ENCODE measurements at places on chromosomes 6 and 20.

DNA sequence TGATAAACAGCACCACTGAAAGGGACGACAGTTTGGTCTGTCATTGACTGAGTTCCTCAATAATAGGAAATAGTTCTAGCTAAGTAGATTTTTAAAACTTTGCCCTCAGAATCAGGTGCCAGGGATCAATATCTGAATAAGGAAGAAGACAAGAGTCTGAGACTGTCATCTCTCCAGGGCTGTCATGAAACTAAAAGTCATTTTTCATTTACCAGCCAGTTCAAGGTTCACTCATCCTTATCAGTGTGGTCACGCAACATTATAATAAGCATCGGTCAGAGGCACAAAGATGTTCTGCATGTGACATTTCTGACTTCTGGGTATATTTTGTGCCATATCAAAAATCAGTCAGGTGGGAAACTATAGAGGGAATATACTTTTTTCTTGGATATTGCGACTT, 52.5 kb upstream of the E2F3 start:
- no peak for DNase-seq

DNA sequence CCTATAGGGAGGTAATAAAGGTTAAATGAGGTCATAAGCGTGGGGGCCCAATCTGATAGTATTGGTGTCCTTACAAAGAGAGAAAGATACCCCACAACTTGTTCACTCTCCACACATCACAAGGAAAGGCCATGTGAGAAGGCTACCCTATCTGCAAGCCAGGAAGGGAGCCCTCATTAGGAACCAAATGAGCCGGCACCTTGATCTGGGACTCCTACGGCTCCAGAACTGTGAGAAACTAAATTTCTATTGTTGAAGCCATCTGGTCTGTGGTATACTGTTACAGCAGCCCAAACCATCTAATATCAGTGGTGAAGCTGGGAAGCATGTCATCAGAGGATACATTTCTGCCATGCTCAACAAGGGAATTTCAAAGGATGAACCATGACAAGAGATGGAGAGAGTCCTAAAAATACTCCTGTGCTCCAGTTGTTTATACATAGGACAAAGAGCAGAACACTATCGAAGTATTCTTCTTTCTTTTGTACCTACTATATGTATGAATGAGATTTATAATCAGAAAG, 10.4 kb downstream of the COX7A2 start:
- DNase-seq = no peak

GRCh38 chr6:106254636-106255035, 70.9 kb downstream of the ATG5 start:
- peak; percentile 15 for DNase-seq

DNA sequence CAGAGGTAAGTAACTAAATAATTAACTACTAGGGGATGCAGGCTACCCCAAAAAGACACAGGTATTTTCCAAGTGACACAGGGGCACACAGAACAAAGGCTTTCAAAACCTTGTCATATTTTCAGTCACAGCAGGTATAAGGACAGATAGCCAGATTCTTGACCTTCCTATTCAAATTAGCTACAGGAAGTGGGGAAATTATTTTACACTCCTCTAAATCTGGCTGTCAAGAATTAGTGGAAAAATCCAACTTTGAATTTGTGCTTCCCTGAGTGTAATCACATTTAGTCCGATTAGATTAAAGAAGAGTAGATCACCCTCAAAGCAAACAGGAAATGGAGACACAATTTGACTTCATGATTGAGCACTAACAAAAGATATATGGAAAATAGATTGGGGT, 60.6 kb downstream of the SYNE1 start:
- no peak for DNase-seq

- no peak for DNase-seq
These were observed 99.8 kb downstream of the TMEM242 start for GRCh38 chr6:157223511-157223910.

DNA sequence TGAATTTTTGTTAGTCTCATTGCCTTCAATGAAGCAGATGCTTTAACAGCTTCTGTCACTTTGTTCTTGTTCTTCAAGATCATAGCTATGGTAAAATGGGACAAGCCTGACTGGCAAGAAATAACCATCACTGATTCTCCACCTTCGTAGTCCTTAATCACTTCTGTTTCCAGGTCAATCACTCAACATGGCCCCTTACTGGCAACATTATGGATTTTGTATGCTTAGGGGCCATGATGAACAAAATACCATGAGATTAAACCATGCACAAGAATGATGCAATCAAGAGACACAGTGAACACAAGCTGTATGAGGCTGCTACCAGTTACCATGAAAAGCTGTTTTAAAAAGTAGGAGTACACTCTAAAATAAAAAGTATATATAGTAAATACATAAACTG, 32.8 kb downstream of the ADNP start:
- no peak for DNase-seq

DNA sequence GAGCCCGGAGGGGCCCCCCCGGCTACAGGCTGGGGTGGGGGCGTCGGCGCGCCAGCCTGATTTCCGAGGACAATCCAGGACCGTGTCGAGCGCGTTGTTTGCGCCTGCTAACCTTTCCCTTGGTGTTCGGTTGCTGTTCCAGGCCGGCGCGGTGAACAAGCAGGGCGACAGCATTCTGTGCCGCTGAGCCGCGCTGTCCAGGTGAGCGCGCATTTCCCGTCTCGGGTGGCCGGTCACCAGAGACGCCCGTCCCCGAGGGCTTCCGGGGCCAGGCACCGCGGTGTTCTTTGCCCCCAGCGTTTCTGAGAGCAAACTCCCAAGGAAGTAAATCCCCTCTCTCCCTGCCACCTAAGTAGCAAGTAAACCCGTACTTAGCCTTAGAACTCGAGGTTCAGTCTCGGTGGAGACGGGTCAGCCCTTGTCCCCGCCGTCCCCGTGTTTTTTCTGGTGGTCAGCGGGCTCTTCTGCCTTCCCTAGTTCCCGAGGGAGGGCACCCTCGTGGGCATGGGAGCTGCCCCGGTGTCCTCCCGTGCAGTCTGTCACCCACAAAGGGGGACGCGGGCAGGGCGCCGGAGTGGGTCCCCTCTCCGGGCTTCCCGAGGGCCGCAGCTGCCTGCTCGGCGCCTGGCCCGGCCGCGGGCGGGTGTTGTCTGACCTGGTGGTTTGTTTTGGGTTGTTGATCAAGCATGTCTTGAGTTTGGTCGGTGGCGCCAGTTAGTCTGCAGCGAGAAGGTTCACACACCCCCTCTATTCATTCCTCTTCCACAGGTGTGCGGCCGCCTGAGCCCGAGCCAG, 1.5 kb downstream of the ID4 start:
- no peak for DNase-seq

DNA sequence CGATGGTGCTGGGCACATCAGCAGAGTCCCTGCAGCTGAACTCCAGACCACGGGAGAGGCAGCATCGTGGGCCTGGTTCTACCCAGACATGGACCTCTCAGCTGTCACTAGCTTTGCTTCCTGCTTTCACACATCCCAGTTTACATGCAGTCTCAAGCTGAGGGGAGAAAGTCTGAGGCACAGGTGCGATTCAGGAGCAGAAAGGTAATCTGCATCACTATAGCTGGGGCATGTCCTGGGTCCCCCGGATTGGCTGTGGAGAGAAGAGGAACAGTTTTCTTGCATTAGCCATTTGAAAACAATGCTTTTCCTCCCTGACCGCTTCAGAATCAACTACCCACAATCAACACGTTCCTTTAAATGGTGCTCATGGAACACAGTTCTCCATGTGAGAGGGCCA, 59.9 kb downstream of the PLAGL1 start:
- DNase-seq = no peak

- DNase-seq = no peak
These were observed 20.6 kb upstream of the FBXO9 start for GRCh38 chr6:53044572-53044971.

DNA sequence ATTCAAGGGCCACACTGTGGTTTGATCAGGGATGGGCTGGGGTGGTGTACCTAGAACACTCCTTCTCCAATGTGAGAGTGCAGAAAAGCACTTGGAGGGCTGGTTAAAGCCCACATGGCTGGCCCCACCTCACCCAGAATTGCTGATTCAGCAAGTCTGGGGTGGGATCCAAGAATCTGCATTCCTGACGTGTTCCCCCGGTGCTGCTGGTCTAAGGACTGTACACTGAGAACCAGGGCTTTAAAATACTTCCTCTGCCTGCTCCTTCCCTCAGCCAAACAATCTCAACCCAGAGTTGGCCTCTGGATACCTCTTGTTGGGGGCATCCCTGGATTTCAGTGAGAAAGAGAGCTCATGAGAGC, 13.4 kb upstream of the OCSTAMP start:
- DNase-seq = peak; percentile 42

DNA sequence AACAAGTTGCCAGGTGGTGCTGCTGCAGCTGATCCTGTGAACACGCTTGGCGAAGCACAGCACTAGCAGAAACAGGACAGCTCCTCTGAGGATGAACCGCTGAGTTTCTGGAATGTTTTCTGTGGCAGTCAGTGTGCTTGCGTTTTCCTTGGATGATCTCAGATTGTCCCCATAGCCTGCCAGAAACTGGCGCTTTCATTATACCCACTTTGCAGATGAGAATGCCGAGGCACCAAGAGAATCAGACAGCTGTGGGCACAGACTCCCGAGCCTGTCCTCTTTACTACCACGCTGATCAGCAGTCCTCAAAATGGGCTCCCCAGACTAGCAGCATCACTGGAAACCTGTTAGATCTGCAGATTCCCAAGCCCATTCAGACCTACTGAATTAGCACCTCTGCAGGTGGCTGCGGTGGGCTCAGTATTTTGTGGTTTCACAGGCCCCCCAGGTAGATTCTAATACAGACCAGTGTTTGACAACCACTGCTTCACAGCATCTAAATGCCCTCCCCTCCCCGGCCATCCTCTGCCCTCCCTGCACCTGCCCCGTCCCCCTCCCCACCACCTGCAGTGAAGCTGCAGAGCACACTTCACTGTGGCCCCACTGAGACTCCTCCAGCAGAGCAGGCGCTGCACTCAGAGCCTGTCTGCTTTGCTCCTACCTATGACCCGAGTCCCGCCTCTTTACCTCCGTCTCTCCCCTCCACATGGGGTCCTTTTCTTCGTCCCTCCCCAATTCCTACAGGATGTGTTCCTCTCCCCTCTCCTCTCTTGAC, 29.6 kb downstream of the SPATA2 start:
- no peak for DNase-seq

DNA sequence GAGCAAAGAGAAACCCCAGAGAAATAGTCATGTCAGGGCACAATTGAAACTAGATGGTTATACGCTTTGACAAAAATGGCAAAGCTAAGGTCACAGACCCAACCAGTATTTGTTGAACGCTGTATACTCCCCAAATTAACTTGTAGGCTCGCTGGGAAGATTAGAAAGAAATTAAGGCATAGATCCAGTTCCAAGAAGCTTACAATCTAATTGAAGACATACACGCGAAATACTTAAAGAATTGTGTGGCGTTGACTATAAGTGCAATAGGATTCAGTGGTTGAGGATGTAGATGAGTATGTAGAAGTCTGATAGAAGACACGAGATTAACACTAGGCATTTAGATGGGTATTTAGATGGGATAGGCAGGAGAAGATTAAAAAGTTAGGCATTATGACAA, 525 bp downstream of the FAM229B start:
- peak; percentile 21 for DNase-seq

GRCh38 chr6:114068116-114068515, 97.2 kb upstream of the HDAC2 start:
- no peak for DNase-seq

GRCh38 chr6:149094156-149094555, 223.4 kb upstream of the TAB2 start:
- DNase-seq = no peak

DNA sequence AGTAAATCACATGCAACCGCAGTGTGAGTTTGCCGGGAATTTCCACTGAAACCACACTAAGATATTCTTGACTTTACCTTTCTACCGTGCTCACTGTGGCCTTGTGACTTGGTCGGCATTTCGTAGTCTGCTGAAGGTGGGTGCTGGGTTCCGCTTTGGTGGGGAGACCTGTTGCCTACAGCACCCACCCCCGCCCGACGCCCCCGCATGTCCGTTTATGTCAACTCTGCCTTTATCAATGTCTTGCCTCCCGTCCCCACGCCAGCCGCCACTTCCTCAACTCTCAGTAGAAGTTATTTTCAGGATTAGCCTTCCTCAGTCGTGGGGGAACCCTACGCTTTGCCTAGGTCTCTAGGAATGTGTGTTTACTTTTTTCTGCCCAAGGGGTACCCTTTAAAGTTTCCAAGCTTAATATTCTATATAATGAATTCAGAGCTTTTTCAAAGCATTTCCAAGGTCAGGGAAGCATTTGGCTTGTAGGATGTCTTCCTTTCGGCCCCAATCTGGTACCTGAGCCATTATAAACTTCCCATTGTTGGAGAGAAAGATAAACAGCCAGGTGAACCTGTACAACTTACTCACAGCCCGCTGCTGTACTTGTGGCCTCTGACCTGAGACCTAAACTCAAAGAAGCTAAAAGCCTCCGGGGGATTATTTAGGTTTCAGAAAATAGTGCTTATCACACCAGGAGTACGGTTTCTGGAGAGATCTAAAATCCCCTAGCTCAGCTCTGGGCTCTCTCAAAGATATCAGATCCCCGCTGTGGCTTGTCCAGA, 54.2 kb downstream of the TBC1D7 start:
- peak; percentile 66 for DNase-seq

DNA sequence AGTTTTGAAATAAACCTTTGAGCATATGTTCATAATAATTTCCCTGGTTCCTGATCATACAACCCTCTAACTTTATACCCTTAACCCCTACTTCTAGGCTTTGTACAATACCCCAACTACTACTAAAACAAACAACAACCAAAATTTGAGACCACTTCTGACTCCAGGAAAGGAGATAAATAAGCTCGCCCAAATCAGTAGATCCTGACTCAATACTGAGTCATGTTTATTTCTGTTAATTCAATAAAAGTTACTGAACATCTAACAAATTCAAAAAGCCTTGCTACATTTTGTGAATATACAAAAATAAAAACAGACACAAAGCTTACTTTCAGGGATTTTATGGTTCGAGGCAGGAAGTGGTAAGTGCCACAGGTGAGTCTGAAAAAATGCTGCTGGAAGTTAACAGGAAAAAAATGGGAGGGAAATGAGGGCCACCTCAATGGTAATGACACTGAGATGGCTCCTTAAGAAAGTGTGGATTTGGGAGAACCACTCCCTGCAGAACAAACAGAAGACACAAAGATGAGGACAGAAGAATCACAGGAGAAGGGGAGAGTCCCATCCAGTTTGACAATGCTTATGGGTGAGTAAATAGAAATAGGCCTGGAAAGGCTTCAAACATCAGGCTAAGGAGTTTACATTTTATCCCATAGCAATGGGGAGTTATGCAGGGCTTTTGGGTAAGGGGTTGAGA, 63.4 kb downstream of the DST start:
- no peak for DNase-seq

DNA sequence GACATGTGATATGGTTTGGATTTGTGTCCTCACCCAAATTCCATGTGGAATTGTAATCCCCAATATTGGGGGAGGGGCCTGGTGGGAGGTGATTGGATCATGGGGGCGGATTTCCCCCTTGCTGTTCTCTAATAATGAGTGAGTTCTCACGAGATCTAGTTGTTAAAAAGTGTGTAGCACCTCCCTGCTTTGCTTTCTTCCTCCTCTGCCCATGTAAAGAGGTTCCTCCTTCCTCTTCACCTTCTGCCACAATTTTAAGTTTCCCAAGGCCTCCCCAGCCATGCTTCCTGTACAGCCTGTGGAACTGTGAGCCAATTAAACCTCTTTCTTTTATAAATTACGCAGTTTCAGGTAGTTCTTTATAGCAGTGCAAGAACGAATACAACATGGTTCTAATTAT, 2.1 kb upstream of the ZNF451 start:
- DNase-seq = peak; percentile 28

GRCh38 chr6:66421570-66421969, 714.5 kb upstream of the EYS start:
- DNase-seq = no peak

All from hematopoietic multipotent progenitor cell treated with erythropoietin and hydrocortisone succinate and interleukin-3 and kit ligand, for 6 days (in vitro differentiated cells).